Right atrium auricular region (tissue), 2 donors: ENCODE measurements at places on chromosomes 3 and 15.
A peak's percentile ranks its signal among the peaks of the same experiment; 100 is the strongest.

DNA sequence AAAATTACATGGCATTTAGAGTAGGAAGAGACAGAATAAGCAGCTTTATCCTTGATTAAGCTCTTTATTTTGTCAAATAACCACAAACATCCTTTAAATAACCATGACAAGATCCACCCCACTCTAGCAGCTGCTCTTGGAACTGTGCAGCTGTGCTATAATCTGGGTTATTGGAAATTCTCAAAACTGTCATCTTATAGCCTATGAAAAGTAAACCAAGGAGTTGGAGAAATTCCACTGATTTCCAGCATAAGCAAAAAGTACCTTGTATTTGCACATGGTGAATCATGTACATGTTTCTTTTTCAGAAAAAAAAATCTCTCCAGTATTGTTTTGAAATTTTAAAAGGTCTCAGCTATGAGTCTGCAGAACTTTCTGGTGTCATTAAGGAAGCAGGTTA is 88.8 kb upstream of the ABI3BP start:
- DNase-seq, result no peak

DNA sequence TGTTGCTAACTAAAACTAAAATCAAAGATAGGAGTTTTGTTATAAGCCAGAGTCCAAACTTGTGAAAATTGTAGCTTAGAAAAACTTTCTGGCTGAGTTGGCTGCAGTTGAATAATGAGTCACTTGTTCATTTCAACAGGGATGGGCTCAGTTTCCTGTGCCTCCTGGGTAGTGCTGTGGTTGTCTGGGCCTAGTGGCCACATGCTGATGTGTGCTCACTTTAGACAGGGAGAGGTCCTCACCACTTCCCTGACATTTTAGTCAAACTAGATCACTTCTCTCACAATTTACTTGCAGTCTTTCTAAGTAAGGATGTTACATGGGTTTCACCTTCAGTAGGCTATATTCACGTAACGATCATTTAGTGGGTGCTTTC is 6.3 kb upstream of the UBE2Q2 start:
- peak; percentile 72 for DNase-seq

GRCh38 chr3:49181351-49181750 is 10.0 kb downstream of the KLHDC8B start:
- DNase-seq, result no peak

DNA sequence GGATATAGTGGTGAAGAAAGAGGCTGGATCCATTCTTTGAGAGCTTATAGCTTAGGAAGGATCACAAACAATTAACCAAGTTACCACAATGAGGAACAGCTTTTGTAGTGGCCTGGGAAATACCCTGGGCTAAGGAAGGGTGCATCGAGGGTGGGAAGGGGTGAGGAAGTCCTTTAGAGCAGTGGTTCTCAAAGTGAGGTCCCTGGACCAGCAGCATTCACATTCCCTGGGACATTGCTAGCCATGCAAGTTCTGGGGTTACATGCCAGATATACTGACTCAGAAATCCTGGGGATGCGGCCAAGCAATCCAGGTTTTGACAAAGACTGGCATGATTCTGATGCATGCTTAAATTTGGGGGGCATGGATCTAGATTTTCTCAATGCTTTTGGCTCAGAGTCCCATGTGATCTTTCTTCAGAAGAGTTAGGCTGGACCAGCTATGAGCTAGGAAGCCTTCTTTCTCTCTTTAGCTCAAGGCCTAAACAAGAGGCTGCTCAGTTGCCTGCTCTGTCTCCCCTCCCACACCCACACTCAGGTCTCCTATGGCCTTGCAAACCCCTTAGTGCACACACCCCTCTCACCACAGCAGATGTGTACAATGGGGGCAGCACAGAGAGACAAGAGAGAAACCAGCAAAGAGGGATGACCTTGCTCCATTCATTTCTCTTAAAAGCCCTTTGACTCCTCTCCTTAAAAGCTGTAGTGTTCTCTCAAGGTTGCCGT is 1.8 kb upstream of the CCR1 start:
- DNase-seq, result peak; percentile 55

DNA sequence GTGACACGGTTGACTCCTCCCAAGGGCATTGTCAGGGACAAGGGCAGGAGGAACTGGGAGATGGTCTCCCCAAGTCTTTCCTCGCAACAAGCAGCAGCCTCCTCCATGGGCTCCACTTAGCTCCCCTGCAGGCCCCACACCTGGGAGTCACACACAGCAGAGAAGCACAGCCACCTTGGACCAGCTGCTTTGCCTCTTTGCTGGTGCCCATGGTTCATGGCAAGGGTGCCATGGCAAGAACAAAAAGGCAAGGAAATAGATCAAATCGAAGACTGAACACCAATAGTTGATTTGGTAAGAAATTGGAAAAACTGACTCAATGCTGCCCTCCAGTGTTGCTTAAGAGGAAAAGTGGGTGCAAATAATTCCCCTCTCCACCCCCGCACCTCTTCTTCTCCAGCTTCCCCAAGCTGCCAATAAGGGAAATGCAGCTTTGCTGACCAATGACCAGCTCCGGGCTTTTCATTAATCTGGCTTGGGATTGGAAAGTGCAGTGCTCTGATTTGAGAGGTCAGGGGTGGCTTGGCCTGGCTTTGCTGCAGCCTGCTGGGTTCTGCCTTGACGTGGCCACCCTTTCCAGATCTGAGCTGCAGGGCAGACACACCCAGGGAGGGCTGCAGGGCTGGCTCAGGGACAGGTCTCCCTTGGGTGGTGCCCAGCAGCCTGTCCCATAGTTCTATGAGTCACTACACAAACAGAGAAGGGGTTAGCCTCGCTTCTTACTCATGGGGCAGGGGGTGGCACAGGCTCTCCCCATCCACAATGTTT is 162.0 kb downstream of the KLF13 start:
- peak; percentile 84 for DNase-seq

DNA sequence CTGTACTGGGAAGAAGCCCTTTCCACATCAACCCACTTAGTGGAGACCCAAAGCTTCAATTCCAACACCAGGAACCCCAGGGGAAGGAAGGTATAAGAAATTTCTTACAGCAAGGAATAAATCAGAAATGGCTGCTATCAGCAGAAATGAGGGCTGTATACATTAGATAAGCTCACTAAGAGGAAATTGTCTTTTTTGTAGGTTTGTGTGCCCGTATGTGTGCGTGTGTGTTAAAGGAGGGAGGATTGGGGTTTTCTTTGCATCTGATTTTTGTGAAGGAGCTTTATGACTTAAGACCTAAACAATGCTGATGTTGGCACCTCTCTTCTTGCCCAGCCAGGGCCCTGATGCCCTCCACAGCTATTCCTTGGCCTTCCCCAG is 18.6 kb downstream of the ARRDC4 start:
- DNase-seq, result no peak

- no peak for DNase-seq
These were observed 827.6 kb upstream of the CFAP20DC start for GRCh38 chr3:59877263-59878037.

DNA sequence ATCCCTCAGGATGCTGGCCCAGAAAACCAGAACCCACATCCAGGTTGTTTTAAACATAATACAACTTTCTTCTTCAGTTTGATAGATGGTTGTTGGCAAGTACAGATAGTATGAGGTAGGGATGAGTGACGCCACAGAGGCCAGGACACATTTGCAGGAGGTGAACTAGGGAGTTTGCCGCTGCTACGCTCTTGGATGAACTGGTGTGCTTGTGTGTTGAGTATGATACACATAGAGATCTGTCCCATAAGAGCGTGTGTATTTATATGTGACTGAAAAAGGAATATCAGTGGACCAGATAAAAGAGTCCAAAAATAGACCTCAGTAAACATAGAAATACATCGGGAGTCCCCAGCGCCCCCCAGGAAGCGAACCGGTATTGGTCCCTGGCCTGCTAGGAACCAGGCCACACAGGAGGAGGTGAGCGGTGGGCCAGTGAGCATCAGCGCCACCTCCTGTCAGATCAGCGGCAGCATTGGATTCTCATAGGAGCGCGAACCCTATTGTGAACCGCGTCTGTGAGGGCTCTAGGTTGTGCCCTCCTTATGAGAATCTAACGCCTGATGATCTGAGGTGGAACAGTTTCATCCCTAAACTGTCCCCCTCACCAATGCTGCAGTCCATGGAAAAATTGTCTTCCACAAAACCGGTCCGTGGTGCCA is 98.1 kb downstream of the LRRK1 start:
- DNase-seq, result peak; percentile 52

DNA sequence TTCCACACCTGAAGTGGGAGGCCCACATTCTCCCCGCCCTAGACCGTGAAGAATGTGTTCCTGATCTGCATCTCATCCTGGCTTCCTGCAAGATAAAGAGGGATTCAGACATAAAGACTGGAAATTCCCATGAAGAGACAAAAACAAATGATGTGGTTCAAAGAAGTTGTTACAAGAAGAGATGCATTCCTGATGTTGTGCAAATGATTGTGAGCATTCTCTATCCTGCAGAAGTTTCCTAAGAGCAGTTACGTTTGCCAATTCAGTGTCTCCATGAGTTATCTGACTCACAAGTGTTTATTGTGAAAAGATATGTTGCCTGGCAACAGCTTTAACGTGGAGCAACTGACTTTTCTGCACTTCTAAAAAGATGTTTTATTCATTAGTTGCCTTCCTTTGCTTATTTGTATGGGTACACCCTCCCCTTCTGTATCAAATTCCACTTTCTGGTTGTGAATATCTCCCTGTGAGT is 107.8 kb downstream of the ZIC4 start:
- no peak for DNase-seq

DNA sequence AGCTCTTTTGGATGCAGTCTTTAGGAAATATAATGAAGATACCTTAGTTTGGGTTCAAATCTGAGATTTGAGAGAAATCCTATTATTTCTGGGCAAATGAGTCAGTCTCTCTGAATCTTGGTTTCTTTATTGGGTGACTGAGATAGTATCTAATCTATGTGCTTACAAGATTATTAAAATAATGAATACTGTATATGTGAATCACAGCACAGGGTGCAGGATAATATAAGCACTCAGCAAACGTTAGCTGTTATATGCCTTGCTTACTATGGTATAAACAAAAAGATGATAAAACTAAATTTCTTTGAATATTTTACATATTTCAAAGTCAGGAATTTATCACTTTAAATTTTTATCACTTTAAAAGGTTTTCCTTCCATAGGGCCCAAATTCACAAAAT is 29.6 kb downstream of the FGF7 start:
- no peak for DNase-seq

DNA sequence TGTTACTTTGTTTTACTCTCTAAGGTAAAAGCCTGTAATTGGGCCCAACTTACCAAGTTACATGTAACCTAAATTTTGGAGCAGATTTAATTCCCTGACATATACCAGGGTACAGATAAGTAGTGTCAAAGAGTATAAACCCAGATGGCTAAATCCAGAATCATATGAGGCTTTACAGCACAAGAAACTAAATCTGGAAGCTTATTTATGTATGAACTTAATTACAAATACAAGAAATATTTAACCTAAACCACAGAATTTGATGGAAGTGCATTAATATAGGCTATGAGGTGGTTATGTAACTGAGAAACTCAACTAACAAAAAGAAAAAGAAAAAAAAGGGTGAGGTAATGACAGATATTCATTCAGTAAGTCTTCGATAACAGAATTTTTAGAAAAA is 930.2 kb upstream of the ALCAM start:
- DNase-seq, result no peak

DNA sequence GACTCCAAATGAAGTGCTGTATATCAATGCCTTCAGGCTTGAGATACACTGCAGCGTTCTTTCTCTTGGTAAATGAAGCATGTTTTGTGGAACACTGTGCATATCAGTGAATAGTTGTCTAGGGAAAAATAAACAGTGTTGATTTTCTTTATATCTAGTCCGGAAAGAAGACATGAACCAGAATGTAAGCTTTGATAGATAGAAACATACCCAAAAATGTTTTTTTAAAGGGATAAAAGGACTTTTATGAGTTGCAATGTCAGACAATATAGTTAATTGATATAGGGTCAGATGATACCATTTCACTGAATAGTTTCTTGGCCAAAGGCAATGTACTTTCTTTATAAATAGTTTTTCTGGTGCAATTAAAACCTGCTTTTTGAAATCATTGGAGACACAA is 1037.8 kb downstream of the OTOL1 start:
- no peak for DNase-seq

- DNase-seq, result no peak
These were observed 2.7 kb upstream of the NR2E3 start for GRCh38 chr15:71807691-71808091.

- DNase-seq, result no peak
These were observed 16.1 kb downstream of the ERICH6 start for GRCh38 chr3:150687613-150688012.

DNA sequence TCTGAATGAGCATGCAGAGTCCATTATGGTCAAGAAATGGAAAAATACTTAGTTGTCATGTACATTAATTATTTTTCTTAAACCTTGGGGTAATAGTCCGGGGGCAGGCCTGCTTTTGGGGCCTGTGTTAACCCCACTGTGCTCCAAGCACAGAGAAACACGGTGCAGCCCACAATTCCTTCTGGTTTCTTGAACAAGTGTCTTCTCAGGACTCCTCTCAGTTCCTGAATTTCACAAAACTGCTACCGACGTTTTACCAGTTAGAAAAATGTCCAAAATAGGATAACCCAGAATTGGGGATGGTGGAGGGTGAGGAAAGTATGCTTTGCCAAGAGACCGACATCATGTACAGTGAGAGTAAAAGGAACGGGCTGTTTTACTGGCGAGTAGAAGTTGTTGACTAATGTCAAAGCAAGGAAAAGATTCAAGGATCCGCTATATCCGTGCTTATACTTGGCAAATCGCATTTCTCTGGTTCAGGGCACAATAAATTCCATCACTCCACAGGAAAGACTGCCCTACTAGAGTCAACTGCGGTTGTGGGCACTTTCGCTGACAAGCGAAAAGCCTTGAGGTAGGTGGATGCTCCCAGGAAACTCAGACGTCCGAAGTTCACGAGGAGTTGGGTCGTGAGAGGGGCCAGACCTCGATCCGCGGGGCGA is 495 bp upstream of the NXPE3 start:
- no peak for DNase-seq
